ENCODE measurements at places on chromosomes 1 and 21.
A peak's percentile ranks its signal among the peaks of the same experiment; 100 is the strongest.

DNA sequence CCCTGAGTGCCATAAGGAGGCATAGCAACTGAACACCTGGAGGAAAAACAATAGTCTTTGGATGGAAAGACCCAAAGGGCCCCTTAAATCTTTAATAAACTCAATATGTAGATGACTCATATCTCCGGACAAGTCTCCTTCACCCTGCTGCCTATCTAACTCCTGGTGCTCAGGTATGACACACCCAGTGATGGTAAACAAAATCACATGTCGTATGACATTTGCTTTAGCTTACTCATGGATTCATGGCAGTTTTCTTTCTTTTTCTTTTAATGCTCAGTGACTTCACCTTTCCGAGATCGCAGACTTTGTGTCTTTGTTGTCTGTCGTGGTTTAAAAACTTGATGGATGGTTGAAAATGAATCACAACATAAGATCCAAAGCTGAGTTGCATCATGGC, 208.5 kb upstream of the PROX1 start:
- DNase-seq, result no peak

GRCh38 chr1:12124693-12125421, 41.9 kb upstream of the TNFRSF1B start:
- DNase-seq, result peak; percentile 74

- no peak for DNase-seq
Measured at GRCh38 chr1:53078333-53079101, 16.5 kb downstream of the PODN start.

DNA sequence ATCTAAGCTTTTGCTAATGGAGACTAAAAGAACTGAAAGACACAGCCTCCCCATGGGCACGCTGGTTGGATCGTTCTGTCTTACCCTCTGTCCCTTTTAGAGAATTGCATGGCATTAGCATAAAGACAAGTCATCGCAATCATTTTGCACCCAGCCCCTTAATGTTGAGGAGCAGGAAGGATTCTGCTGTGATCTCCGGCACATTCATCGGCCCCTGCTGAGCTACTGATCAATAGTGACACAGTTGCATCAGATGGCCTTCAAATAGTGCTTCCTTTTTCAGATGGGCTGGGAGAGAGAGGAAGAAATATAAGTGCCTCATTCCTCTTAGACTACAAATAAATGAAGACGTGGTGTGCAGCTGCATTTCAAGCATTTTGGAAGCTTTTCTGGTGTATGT, 75.4 kb downstream of the NOS1AP start:
- DNase-seq, result no peak

DNA sequence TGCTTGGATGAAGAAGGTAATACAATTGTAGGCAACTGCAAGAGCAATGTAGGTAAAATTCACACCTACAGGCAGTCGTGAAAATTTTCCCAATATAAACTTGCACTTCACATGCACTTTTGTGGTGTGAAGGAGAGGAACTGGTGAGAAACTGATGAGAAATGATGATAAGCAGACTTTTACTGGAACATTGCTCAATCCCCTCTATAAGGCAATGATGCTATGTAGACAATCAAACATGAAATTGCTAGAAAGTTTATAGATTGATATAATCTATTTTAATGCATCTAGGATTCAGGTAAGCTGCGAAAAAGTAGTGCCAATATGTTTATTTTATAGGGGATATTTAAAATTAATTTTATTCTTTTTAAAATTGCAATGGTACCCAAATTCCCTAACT, 802.2 kb downstream of the KCNT2 start:
- DNase-seq, result no peak

DNA sequence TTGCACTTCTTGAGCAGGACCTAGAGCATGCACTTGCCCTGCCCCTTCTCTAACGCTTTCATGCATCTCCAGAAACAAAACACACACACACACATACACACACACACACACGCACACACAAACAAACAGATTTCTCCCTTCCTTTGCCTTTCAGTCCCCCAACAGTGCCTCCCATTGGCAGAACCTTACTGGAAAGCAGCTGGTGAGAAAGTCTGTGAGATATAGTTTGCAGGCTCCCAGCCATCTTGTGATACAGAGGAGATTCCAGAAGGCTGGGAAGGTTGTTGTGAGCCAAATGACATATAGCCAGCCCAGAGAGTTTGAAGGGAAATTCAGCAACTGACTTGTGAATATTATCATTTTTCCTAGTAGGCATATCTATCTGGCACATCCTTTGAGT, 35.9 kb upstream of the ZRANB2 start:
- DNase-seq, result no peak

DNA sequence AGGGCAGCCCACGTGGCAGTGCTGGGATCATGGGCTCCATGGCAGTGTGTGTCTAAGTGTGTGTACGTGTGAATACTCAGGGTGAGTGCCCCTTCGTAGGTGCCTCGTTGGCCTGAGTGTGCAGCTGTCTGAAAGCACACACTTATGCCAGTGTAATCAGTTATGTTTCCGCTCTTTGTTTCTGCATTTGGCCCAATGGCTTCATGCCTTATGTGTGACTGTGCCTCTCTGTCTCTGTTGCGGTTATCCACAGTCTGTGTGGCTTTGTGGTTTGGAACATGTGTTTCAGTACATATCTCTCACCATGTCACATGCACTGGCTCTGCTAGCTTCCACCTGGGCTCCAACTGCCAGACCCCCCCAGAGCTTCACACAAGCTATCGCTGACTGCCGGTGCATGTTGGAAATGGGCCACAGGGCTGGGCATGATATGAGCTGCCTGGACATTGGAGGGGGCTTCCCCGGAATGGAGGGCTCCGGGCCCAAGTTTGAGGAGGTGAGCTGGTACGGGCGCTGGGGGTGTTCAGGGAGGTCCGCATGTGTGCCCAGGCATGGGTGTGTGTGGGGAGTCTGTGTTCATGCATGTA, 70.3 kb upstream of the TINAGL1 start:
- DNase-seq, result peak; percentile 11

- DNase-seq, result no peak
Measured at GRCh38 chr1:95281781-95282517, 47.9 kb downstream of the RWDD3 start.

- no peak for DNase-seq
Measured at GRCh38 chr1:218284377-218284916, 646 bp upstream of the RRP15 start.

- no peak for DNase-seq
Measured at GRCh38 chr1:11470912-11471311, 8.0 kb upstream of the DISP3 start.

- DNase-seq, result no peak
Measured at GRCh38 chr1:82880506-82880905, 1079.8 kb downstream of the ADGRL2 start.

DNA sequence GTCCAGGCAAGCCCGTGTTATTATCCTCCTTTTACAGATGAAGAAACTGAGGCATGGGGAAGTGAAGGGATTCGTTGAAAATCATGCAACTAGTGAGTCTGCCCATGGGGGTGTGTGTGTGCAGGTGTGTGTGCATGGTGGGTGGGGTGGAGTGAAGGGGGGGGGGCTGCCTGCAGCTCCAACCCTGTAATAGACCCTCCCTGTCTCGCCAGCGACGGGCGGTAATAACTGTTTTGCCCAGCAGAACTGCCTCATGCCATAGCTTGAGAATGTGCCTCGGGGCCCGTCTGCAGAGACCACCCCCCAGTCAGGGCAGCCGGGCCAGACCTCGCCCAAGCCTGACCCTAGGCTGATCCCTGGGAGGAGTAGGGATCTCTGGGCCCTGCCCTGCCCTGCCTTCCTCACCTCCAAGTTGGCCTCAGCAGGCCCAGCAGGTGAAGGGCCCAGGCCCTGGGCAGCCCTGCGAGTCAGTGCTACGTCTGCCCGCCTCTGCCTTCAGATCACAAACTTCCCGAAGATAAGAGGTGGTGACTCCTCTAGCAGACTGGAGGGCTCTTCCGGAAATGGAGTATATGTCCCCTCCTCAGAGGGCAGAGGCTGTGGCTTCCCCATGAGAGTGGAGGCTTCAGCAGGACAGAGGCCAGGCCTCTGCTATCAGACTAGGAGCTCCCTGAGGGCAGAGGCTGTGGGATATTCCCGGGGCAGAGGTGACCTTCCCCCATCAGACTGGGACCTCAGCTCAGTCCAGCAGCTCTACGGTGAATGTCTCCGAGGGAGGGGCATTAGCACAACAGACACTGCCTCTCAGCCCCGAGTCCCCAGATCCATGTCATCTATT, 15.7 kb upstream of the EPHA2 start:
- no peak for DNase-seq

DNA sequence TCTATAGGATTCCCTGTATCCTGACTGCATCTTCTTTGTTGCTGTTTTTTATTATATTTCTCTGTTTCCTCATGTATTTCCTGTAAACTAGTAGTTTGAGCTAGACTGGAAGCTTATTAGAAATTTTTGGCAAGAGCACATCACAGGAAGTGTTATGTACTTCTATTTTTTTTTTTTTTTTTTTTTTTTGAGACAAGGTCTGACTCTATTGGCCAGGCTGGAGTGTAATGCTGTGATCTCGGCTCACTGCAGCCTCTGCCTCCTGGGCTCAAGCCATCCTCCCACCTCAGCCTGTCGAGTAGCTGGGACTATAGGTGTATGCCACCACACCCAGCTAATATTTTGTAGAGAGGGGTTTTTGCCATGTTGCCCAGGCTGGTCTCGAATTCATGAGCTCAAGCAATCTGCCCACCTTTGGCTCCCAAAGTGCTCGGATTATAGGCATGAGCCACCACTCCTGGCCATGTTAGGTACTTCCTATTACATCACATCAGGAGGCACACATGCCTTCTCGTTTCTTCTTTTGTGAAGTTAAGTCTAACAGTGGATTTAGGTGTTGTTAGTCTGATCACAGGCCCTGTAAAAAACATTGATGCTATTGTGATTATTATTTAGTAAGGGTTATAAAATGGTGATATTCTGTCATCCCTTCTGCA, 12.5 kb downstream of the C1orf21 start:
- DNase-seq, result no peak

DNA sequence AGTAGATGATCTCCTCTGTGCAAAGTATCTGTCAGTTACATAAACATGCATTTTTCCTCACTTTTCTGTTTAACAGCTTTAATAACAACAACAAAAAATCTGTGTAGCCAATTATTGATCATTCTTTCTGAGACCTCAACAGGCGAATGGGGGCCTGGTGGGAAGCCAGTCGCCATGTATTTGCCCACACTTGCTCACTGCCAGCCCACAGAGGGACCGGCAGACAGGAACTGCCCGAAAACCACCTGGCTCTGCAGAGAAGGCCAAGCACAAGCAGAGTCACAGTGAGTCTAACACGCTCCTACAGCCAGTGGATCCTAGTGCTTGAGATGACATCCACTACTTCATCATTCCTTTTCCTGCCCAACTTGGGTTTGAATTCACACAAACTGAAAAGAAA, 56.1 kb downstream of the NPHP4 start:
- DNase-seq, result no peak

- DNase-seq, result no peak
Measured at GRCh38 chr1:198841477-198841876, 202.6 kb downstream of the PTPRC start.

DNA sequence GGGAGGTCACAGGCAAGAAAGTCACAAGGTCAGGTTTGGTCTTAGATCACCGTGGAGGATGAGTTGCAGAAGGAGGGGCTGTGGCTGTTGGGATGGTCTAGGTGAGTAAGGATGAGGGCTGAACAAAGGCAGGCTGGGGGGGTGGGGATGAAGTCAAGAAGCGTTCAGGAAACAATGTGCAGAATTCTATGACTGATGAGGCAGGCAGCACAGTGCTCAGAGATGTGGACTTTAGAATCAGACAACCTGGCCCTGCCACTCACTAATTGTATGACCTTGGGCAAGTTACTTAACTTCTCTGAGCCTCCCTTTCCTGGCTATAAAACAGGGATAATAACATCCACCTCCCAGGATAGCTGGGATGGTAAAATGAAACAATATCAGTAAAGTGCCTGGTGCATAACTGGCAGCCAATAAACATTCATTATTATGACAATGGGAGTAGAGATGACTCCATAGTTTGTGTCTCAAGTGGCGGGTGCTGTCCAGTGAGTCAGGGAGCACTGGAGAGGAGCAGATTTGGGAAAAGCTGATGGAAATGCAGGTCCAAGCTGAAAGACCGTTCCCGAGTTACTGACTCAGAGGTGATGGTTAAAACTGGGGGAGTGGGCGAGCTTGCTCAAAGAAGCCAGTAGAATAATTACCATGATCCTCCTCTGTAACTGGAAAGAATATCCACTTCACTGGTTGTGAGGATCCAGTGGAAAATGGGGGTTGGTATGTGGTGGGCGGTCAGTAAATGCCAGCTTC, 2.1 kb downstream of the TIE1 start:
- DNase-seq, result no peak

DNA sequence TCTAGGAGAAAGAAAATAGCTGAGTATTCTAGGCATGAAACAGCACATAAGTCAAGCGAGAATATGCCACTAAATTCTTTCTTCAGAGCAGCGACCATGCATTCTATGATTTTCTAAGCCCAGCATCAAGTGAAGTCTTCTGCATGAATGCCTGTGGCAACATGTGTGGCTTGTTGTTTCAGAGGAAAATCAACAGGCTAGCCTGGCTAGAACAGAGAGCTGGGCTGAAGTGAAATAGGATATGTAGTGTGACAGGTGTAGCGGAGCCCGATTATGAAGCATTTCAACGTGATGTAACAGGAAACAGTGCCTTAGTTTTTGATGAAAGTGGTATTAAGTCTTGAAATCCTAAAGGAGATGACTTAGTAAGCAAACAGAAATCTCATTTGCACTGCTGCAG, 7.0 kb downstream of the CSDE1 start:
- no peak for DNase-seq

GRCh38 chr1:89725011-89725370, 92.1 kb downstream of the LRRC8C start:
- no peak for DNase-seq

- no peak for DNase-seq
Measured at GRCh38 chr1:105442901-105443300, 1613.6 kb upstream of the PRMT6 start.

GRCh38 chr1:116934586-116935207, 25.0 kb downstream of the PTGFRN start:
- DNase-seq, result no peak

DNA sequence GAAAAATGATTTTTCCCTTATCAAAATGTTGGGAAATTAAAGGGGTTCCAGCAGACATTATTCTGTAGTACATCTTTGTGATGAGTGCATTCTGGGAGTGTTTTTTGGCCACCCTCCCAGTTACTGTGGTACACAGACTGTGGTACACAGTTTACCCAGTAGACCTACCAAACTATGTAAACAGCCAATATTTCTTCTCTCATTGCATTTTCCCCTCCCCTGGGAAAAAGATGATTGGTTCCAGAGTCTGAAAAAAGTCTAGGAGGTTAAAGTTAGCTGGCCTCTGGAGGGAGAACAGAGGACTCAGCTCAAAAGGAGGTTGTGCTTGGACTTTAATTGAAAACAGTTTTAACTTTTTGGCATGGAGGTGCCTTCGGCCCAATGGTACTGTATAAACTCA, 42.5 kb downstream of the PGM1 start:
- DNase-seq, result no peak

DNA sequence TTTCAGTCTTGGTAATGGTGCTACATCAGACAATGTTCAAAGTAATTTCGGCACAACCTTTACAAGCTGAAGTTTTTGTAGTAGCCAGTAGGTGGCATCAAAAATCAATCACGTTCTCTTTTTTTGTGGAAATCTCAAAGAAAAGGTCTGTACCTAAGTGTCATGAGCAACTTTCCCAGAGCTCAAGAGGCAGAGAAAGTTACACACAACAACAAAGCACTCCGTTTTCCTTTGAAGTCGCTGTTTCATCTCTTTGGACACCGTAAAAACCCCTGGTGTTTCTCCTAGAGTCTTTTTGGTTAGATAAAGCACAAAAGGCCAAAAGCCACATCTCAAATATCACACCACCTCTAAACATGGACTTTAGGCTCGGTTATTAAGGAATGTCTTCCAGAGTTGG, 131.6 kb downstream of the LHX8 start:
- DNase-seq, result no peak

GRCh38 chr1:77829851-77830250, 50.4 kb downstream of the MIGA1 start:
- no peak for DNase-seq

- DNase-seq, result no peak
Measured at GRCh38 chr1:53172426-53173128, 24.0 kb upstream of the CPT2 start.

All from activated CD4-positive, alpha-beta T cell treated with anti-CD3 and anti-CD28 coated beads, Interleukin-2, amount 50 U/mL, for 24 hours (primary cell).